ENCODE measurements at places on chromosomes 7 and 10. TPM values are rescaled to one million over a fixed set of nuclear protein-coding genes. Genes with fewer than 3 reads are reported as not detected.

PTPRN2 gene
- total RNA-seq: 0.99 TPM

DNA sequence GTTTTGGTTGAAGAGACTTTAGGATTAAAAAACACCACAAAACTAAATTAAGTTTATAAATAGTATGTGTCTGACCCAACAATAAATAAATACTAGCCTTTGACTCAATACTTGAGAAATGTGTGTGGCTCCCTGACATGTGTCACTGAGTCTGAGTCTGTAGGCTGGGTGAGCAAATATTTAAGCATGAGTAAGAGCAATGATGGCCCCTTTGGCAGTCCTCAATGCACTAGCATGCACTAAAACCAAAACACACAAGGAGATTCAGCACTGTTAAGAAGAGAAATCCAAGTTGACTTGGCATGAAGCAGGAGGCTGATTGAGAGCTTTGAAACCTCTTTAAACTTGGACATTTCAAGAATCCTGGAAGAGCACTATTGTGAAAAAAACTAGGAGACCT lies 37.1 kb downstream of the CCDC71L start:
- no peak for DNase-seq

CCL24 gene
- 1.2 TPM for total RNA-seq

ACSM6 gene
- total RNA-seq: 4.5 TPM

ANKIB1 gene
- 38.7 TPM for total RNA-seq

- DNase-seq: no peak
Observed at GRCh38 chr7:37113661-37114355, 334.9 kb downstream of the ELMO1 start.

GRCh38 chr7:23938215-23938614 lies 228.2 kb downstream of the STK31 start:
- no peak for DNase-seq

PRLHR gene
- under 0.01 TPM for total RNA-seq

BRAT1 gene
- 17.4 TPM for total RNA-seq

DNA sequence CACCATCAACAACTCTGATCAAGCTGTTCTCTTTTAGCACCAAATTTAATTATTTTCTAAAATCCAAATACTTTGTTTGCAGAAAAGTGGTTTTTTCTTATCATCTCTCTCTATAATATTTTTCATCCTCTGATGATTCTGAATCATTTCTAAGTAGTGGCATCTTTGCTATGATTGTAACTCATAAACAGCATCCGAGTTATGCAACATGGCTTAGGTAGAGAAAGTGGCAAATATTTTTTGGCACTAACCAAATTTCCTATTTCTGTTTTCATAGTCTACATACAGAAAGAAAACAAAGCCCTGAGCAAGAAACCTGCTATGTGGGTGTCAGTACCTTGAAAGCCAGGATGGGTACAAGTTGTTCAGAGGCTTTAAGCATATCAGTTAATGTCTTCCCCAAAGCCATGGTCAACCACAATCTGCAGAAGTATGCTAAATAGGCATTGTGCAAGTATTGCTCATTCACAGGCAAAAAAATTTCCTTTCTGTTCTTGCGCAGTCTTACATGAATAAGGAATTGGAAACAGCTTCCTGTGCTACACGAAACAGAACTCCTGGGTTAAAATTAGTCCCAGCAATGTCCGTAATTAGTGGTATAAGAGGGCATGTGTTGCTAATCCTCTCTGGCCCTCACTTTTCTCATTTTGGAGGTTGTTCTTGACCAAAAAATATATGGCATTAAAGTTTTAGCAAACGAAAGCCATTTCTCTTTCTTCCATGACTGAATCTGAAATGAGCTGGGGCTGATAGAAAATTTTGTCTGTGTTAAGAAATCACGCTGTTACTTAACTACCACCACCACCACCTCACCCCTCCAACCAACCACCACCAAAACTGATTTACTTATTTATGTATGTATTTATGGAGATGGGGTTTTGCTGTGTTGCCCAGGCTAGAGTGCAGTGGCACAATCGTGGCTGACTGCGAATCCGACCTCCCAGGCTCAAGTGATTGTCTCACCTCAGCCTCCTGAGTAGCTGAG lies 325.6 kb upstream of the MAGI2 start:
- no peak for DNase-seq

MEOX2 gene
- 30.9 TPM for total RNA-seq

DNA sequence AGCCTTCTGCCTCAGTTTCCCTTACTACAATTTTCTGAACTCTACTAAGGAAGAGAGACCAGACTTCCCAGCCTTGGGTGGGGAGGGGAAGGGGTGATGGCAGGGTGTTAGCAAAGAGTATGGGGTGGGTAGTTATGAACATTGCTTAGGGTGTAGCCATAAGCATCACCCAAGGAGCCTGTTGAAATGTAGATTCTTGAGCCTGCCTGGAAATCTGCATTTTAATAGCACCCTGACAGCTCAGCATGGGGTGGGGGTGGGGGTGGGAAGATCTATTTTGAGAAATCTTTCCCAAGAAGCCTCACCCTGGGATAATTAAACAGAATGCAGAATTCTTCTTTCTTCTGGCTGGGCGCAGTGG lies 164.8 kb downstream of the NRF1 start:
- no peak for DNase-seq

CRYGN gene
- not detected for total RNA-seq

DNA sequence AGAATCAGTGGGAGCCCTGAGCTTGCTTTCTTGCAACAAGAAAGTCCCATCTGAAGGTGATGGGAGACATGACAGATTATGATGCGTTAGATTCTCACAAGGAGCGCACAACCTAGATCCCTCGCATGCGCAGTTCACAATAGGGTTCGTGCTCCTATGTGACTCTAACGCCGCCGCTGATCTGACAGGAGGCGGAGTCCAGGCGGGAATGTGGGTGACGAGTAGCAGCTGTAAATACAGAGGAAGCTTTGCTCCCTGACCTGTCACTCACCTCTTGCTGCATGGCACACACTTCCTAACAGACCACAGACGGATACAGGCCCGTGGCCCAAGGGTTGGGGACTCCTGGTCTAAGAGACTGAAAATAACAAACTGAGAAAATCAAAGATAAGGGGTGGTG lies 1163.4 kb upstream of the AUTS2 start:
- no peak for DNase-seq

GRCh38 chr10:48765039-48765438 lies 80.4 kb downstream of the WDFY4 start:
- no peak for DNase-seq

GRCh38 chr7:139702811-139703486 lies 74.8 kb downstream of the HIPK2 start:
- no peak for DNase-seq

DNA sequence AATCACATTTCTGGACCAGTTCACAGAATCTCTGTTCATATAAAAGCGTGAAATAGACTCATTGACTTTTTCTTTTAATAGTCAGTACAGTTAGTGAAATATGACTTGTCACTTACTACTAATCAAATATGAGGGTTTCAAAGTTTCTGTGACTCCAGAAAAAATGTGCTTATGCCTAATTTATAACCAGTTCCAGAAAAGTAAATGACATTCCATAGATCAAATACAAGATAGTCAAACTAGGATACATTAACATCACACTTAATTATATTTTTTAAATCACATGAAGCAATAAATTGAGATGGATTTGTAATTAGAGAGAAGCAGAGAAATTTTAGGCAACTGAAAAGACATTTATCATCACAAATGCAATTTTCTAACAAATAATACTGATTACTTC lies 491.4 kb downstream of the KIF20B start:
- no peak for DNase-seq

DNA sequence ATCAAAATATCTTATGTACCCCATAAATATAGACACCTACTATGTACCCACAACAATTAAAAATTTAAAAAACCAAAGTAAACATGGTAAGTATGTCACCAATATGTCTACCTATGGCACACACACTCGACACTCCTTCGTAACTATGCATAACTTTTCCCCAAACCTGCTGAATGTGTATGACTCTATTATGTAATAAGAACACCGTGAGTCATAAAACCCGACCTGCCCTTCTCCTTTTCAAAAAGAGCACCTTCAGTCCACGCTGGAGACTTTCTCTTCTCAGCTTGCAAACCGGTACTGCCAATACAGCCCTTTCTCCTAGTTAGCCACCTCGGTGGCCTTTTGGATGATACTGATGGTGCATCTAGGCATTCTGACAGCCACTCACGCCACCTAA lies 186.3 kb downstream of the PRPF18 start:
- no peak for DNase-seq

ACTL6B gene
- not detected for total RNA-seq

DNA sequence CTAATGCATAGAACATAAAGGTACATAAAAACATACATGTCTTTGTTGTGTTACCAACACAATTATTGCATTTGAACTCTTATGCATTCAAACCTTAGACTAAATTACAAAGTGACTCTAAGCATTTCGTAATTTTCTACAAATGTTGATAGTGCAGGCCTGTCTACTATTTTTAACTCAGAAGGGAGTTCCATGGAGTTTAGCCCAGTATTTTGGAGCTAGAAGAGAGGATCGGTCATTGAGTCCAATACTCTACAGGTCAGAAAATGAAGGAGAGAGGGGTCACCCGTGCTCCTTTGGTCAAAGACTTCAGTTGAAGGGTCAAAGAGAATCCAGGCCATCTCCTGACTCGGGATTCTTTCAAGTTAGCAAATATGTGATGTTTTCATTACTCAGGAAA lies 55.3 kb upstream of the SRRM3 start:
- DNase-seq: no peak

DNA sequence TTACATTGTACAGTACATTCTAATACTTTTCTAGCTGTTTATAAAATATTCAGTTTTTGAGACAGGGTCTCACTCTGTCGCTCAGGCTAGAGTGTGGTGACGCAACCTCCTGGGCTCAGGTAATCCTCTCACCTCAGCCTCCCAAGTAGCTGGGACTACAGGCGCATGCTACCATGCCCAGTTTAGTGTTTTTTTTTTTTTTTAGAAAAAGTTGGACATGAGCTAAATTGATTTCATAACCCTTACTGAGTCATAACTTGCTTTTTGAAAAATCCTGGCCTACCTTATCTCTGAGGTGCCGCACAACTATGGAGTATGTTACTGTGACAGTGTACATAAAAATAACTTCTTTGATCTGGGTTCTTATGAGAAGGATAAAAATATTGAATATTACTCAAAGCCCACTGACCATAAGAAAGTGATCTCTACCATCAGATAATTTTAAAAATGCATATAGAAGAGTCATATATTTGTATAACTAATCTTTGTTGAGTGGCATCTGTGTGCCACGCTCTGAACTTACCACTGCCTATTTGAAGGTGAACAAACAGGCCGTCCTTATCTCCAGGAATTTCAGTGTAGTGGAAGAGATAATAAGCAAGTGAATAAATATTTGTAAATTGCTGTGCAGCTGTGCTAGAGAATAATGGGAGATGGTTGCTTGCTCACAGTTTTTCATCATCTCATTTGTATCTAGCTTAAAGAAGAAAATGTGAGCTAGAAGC lies 73.2 kb downstream of the PPP1R9A start:
- no peak for DNase-seq

- no peak for DNase-seq
Observed at GRCh38 chr7:104538152-104538551, 209.7 kb downstream of the LHFPL3 start.
